Putamen (tissue), 1 donor: ENCODE measurements at places on chromosomes 4 and X.
A peak's percentile ranks its signal among the peaks of the same experiment; 100 is the strongest.

DNA sequence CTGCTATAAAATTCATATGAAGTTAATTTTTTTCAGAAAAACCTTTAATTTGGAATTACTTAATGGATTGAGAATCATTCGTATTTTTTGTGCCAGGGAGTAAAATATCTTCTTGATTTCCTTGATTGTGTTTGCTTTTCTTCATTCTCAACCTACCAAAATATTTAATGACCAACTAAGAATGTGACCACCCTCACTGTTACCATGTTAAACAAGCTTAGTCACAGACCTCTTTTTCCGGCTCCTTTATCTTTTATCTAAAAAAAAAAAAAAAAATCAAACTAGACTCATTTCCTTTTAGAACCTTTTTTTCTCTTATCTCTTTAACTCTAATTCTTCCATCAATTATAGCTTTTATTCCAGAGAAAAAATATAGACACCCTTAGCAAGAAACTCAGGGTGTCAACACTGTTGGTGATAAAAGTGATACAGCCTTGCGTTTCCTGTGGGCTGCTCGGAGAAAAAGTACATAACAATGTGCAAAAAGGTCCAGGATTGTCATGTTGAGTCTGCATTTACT lies 20.6 kb upstream of the HPGDS start:
- DNase-seq = no peak

- no peak for DNase-seq
Measured at GRCh38 chrX:29453333-29453732, 762.0 kb upstream of the MAGEB2 start.

GRCh38 chr4:4901877-4902276 lies 42.4 kb downstream of the MSX1 start:
- DNase-seq = no peak

GRCh38 chr4:154877110-154877760 lies 96.2 kb downstream of the RBM46 start:
- no peak for DNase-seq

DNA sequence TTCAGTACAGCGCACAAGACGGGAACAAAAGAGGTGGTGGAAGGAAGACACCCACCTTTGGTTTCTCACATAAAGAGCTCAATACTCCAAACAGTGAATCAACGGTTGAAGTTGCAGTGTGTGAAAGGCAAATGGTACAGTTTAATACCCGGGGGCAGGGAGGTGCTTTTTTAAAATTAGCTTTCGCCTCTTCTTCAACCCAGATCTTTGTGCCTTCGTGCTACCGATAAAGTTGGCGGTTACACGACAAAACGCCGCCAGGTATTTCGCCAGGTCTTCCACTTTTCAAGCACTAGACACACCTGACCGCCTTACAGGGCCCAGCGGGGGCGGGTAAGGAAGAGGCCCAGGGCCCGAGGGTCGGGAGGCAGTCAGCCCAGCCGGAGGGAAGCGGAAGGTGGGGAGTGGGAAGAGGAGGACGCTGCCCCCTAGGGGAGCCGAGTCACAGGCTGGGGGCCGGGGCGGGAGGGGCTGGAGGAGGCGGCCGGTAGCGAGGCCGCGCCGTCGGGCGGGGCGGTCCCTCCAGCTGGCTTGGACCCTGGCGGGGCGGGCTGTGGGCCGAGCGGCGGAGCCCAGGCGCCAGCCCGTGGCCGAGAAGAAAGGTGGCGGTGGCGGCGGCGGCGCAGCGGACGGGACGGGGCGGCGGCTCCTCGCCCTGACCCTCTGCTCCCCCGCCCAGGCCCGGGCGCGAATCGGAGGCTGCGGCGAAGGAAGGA lies 16.0 kb downstream of the UTP3 start:
- DNase-seq = peak; percentile 78

DNA sequence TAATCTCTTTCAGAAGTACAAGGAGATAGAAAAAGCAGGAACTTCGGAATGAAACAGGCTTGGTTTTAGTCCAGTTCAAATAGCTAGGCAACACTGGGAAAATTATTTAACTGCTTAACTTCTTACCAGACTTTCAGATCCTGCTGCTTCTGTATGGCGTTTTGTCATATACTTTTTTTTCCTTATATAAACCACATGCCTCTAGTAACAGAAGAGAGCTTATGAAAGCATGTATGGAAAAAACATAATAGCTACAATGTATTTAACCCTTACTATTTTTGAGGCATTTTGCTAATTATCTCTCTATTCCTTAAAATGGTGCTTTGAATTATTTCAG lies 439.6 kb downstream of the INPP4B start:
- DNase-seq = no peak

DNA sequence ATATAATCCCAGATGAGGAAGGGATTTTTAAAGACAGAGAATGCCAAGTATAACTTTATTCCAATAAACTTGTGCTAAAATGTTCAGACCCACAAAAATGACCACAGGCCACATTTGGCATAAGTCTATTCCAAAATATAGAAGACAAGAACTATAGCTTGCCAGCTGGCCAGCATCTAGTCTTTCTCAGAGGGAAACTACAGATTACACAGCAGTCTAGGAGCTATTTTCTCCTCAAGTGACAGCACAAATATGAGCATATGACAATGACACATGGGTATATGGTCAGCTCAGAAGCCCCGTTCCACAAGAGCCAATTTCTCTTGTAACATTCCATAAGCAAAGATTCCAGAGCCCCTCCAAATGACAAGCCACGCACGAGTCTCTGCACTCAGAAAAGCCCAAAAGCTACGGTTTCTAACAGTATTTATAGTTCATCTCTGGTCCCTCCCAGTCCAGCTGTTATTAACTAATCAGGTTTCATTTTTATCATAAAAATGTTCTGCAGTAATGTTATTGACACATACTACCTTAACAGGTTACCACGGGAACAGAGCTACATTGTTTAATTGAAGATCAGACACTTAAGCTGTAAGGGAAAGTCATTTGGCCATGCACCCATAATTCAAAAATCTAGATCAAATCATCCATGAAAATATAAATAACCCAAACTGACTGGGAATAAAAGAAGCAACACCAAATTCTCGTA lies 70.3 kb downstream of the RAB28 start:
- no peak for DNase-seq

DNA sequence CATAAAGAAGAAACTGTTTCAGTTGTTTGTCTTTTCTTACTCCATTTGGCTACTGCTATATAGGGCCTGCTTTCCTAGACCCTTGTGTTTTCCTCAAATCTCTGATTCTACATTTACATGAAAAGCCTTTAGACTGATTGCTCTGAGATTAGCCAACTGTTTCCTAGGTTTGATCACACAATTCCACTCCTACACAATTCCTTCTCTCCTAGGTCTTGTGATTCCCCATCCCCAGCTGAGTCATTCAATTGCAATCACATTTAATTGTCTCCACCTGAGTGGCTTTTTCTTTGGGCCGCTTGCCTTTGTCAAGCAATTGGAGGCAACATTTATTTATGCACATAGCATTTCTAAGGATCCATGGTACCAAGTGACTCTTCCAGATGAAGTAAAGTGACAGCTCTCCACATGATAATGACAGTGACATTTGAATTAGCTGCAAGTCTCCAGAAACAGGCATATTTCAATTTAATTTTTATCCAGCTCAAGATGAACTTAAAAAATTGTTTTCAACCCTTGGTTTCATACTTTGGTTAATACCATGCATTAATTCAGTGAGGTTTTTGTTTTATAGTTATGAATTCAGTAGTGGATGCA lies 35.8 kb downstream of the ATXN3L start:
- DNase-seq = peak; percentile 34

- no peak for DNase-seq
Measured at GRCh38 chr4:8289956-8290700, 20.6 kb downstream of the HTRA3 start.

DNA sequence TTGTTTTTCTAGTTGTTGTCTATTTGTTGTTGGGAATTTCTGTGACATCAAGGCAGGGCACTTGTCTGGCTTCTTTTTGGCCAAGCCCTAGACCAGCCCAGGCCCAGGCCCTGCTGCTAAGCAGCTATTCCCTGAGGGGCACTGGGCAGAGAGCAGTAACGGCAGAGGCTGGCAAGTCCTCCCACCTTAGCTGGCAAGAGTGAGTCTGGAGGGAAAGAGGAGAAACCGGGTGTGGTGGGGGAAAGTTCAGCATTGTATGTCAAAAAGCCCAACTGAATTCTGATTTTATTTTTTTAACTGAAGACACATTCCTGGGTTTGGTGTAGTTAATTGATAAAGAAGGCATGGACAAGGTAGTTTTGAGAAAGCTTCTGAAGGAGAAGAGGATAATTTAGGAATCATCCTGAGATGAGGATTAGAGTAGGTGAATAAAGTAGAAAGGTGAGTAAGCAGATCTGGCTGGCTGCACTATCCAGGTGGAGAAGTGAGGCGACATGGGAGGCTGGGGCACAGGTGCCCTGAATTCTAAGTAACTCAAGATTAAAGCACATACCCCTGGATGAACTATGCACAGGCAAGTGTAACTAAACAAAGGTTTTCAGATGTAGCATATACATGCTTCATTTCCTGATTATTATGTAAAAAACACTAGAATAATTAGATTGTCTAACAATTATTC lies 57.4 kb downstream of the TAPT1 start:
- DNase-seq = no peak

- no peak for DNase-seq
Measured at GRCh38 chrX:139831675-139832456, 101.0 kb downstream of the ATP11C start.

- DNase-seq = peak; percentile 19
Measured at GRCh38 chr4:139266583-139267257, 13.3 kb downstream of the MGARP start.

- no peak for DNase-seq
Measured at GRCh38 chr4:86058621-86059020, 301.2 kb downstream of the MAPK10 start.

- no peak for DNase-seq
Measured at GRCh38 chrX:2385224-2385623, 115.6 kb downstream of the DHRSX start.

GRCh38 chrX:133880032-133880443 lies 105.4 kb downstream of the GPC3 start:
- DNase-seq = no peak

GRCh38 chrX:119833905-119834304 lies 18.9 kb downstream of the UPF3B start:
- no peak for DNase-seq

DNA sequence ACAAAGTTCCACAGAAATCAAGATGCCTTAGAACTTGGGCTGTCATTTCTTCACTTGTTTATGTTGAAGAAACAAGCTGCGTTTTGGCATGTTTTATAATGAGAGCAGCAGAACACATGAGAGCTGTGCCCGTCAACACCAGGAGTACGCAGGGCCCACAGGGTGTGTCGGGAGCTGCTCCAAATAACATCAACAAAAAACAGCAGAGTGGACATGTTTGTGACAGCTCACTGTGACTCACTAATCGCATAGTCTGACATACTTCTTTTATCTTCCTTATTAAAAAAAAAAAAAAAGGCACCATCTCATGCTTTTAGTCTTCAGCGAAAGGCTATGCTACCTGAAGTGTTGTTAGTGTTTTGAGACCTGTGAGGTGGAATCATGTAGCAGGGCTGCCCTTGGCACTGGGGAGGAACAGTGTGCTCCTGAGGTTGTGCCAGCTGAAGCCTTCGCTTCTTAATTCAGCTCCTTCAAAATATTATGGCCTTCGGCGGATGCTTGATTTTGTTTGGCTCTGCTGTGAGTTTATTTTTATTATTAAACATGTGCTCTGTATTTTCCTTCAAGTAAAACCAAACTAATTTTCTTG lies 32.8 kb downstream of the FHDC1 start:
- DNase-seq = no peak

DNA sequence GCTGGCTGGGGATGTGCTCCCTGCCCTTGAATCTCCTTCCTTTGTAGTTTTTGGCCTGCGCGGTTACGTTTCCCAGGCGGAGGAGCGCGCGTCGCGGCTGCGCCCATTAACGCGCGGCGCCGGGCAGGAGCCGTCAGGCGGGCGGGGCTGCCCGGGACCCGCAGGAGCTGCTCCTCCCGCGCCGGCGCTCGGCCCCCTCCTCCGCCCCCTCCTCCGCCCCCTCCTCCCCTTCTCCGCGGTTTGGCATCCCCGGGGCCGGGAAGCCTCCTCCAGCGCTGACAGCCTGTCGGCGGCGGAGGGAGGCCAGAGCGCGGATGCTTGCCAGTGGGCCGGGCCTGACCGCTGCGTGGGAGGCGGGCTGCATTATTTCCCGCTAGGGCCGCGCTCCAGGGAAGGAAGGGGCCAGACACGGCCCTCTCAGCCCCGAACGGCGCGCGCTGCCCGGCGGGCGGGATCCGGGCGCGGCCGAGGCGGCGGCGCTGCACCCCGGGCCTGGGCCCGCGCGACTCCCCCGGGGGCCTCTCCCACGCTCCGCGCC lies at the start of gene DCLK2:
Gene DCLK2, plus strand, starts transcription at position 405 of the 538 bp plus-strand sequence. CDS start 583 bp downstream, outside the sequence.
- DNase-seq = peak; percentile 81

GRCh38 chr4:84483688-84484087 lies 15.4 kb downstream of the NKX6-1 start:
- no peak for DNase-seq

DNA sequence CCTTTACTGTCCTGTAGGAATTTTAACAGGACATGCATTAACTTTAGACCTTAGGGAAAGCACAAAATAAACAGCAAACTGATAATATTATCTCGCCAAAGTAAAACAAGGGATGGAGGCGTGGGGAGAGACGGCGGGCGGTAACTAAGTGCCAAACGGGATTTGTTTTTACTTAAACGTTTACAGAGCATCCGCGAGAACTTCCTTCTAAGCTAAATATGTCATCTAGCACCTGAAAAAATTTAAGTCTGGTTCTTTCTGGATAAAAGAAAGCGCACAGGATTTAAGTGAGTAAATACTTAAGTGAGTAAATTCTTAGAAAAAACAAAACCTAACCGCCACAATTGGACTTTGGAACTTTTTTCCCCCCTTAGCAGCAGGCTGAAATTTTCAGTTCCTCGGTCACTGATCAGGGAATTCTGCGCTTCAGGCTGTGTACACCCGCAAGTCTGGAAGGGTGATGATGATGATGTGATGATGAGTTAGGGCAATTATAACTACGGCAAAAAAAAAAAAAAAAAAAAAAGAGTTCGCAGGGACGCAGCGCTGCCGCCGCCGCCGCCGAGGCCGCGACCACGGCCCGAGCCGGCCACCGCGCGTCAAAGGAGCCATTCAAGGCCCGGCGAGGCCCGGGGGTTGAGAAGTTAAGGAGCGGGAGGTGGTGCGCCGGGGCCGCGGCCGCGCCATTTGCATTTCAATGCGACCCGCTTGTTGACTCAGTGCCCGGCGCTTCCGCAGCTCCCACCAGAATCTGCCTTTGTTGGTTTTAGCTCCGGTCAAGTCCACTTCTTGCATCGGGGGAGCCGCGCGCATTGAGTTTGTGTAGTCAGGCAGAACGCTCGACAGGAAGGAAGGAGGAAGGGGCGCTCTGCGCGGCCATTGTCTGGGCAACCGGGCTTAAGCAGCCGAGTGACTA lies 108.8 kb downstream of the SPRY1 start:
- peak; percentile 59 for DNase-seq

DNA sequence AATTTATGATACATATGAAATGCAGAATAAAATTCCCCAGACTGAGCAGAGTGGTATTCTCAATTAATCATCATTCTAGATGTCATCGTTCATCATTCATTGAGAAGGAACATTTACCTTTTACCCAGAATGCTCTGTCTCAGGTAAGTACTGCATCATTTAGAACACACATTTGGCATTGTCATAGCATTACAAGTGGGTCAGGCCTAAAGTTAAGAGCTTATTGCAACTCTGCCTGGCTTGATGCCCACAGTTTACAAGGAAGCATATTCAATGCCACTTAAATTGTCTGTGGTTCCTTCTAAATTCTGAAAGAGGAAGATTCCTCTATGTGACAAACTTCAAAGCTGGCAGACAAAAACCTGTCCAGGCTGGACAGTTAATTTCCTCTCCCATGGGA lies 87.3 kb downstream of the CAMK2D start:
- no peak for DNase-seq
